HepG2 (cell line): ENCODE measurements at places on chromosomes 7 and 10. TPM values are rescaled to one million over a fixed set of nuclear protein-coding genes. Genes with fewer than 3 reads are reported as not detected.

DNA sequence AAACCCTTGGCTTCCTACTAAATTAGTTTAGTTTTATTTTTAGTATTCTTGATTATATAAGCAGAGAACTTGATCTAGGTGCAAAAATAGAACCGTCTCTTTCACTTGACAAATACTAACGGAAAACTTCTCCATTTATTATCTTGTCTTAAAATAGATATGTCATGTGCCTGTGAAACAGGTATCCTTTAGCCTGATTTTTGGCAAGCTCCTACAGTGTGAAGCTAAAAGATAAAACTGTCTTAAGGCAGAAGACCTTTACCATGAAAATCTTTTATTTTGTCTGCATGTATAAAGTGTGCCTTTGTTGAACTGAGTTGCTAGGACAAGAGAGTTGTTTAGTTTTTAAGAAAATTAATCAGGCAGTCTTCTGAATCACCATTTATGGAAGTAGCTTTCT is 90.6 kb downstream of the CYP51A1 start:
- H3K27me3 ChIP-seq, result no peaks in the 10 kb centered on the region
- peak overlapping the region; percentile 4 for H3K27ac ChIP-seq
- no peak for DNase-seq
- H3K4me3 ChIP-seq, result no peak overlapping the region
- peaks cover 9% of the 10 kb centered on the region; the same call in 2 of the 3 replicates for H3K36me3 ChIP-seq
- peaks cover 26% of the 10 kb centered on the region for H3K4me1 ChIP-seq

- H3K27me3 ChIP-seq, result no peaks in the 10 kb centered on the region; the same call in 2 of the 3 replicates
- no peaks in the 10 kb centered on the region for H3K36me3 ChIP-seq
Measured at GRCh38 chr10:119502209-119502608, 40.3 kb downstream of the RGS10 start.

GRCh38 chr10:6516929-6517284 is 63.2 kb downstream of the PRKCQ start:
- DNase-seq, result no peak
- no peaks in the 10 kb centered on the region for H3K4me1 ChIP-seq
- H3K27me3 ChIP-seq, result no peaks in the 10 kb centered on the region; the same call in 1 of the 2 replicates
- H3K4me3 ChIP-seq, result no peak overlapping the region
- no peak overlapping the region for H3K27ac ChIP-seq
- no peaks in the 10 kb centered on the region for H3K36me3 ChIP-seq

Gene BTAF1
- polyA plus RNA-seq, result 54.1 and 69.5 TPM in 2 replicates

DNA sequence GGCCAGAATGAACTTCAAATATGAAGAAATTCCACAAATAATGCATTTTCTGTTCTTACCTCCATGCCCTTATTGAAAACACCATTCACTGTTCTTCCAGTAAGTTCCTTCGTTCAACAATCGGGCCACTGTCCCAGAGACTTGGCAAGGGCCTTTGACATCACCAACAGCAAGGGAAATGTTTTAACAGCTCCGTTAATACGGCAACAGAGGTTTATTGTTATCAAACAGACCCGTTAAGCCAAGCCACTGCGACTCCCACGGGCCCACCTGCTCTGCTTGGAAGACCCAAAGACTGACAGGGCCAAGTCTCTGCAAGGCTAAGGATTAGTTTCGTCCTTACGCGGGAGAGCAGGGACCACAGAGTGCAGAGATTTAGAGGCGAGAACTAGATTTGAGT is 43.4 kb upstream of the LYZL1 start:
- no peaks in the 10 kb centered on the region for H3K4me1 ChIP-seq
- H3K36me3 ChIP-seq, result no peaks in the 10 kb centered on the region
- no peaks in the 10 kb centered on the region for H3K27me3 ChIP-seq
- no peak for DNase-seq

GRCh38 chr7:9719721-9720120 is 1254.0 kb upstream of the PHF14 start:
- no peak overlapping the region for H3K27ac ChIP-seq
- no peak for DNase-seq
- no peaks in the 10 kb centered on the region for H3K27me3 ChIP-seq
- H3K4me1 ChIP-seq, result no peaks in the 10 kb centered on the region

DNA sequence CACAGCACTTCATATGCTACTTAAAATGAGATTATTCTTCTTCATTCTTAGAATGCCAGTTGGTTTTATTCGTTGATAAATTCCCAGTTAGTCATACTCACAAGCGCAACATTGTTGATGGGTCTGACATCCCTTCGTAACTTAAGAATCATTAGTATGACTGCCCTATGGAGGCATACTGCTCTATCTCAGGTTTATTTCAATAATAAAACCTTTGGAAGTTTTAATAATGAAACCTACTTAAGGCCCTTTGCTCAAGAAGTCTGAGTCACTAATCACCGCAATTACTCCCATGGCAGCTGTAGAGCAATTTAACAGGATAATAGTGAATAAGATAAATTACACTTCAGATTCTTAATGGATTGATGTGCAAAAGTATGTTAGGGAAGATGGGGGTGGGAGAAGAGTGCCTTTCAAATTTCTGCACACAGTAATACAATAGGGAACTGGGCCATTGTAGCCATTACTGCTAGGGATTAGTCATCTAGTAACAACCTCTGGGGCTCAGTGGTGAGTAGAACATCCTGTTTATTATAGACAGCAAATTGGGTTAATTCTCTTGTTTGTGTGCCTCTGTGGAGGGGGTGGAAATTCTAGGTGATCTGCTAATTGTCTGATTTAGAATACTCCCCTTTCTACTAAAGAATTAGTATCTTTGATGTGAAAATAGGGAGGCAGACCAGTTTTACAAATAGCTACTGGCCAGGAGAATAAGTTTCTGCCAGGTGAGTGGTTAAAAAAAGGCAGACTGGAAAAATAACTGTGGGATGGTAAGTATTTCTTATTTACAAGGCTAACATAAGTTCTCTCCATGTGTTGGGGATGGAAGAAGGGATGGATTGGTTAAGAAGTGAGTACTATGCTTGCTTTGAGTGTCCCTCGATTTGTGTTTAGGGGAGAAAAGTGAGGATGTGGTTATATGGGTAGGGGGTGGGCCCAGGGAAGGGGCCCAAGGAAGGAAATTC is 74.5 kb upstream of the VKORC1L1 start:
- H3K36me3 ChIP-seq, result no peaks in the 10 kb centered on the region
- H3K27me3 ChIP-seq, result no peaks in the 10 kb centered on the region
- peaks cover 34% of the 10 kb centered on the region for H3K4me1 ChIP-seq
- no peak for DNase-seq
- no peak overlapping the region for H3K27ac ChIP-seq

Gene GIMAP1
- not detected in 2 replicates for polyA plus RNA-seq

- no peaks in the 10 kb centered on the region for H3K4me1 ChIP-seq
- no peak overlapping the region for H3K4me3 ChIP-seq
- H3K36me3 ChIP-seq, result no peaks in the 10 kb centered on the region
- H3K27me3 ChIP-seq, result no peaks in the 10 kb centered on the region
- peak; percentile 33 for DNase-seq
Measured at GRCh38 chr7:128666200-128666599, 5.9 kb upstream of the GARIN1A start.

- no peaks in the 10 kb centered on the region for H3K4me1 ChIP-seq
- no peaks in the 10 kb centered on the region for H3K27me3 ChIP-seq
- no peak overlapping the region for H3K4me3 ChIP-seq
- H3K36me3 ChIP-seq, result no peaks in the 10 kb centered on the region
Measured at GRCh38 chr7:53596230-53596629, 560.8 kb downstream of the POM121L12 start.

DNA sequence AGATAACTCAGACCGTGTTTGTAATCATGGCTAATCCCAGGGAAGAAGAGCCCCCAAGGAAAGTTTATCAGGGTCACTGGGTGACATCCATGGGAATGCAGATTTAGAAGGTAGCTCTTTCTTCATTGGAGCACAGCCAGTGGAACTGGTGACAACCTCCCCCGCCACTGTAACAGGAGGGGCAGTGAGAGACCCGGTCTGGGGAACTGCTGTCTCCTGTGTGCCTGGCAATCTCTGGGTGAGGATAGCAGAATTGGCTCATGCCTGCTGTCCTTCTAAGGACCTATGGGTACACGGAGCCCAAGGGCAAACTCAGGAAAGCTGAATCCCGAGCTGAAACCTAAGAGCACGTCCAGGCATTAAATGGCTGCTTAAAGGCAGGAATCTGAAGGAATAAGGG is 341.6 kb downstream of the ABCA13 start:
- no peaks in the 10 kb centered on the region for H3K27me3 ChIP-seq
- H3K36me3 ChIP-seq, result no peaks in the 10 kb centered on the region
- no peaks in the 10 kb centered on the region for H3K4me1 ChIP-seq

DNA sequence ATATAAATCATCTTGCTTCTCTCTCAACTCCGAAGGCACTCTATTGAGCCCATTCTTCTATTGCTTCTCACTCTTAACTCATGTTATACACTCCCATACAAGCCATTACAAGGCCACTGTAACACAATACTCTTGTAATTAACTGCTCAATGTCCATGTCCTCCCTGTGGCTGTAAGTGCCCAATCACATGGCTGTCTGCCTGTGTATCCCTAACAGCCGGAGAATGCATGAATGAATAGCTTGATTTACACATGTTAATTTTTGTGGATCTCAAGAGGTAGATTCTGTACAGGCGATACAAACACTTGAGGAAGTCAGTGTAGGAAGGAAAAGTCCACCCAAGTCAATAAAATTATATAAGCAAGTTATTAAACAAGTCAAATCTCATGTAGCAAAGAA is 215.6 kb downstream of the DOCK4 start:
- H3K4me1 ChIP-seq, result no peaks in the 10 kb centered on the region
- no peaks in the 10 kb centered on the region for H3K27me3 ChIP-seq
- DNase-seq, result no peak
- no peak overlapping the region for H3K4me3 ChIP-seq
- no peak overlapping the region for H3K27ac ChIP-seq
- H3K36me3 ChIP-seq, result peaks cover 15% of the 10 kb centered on the region; the same call in 1 of the 3 replicates

DNA sequence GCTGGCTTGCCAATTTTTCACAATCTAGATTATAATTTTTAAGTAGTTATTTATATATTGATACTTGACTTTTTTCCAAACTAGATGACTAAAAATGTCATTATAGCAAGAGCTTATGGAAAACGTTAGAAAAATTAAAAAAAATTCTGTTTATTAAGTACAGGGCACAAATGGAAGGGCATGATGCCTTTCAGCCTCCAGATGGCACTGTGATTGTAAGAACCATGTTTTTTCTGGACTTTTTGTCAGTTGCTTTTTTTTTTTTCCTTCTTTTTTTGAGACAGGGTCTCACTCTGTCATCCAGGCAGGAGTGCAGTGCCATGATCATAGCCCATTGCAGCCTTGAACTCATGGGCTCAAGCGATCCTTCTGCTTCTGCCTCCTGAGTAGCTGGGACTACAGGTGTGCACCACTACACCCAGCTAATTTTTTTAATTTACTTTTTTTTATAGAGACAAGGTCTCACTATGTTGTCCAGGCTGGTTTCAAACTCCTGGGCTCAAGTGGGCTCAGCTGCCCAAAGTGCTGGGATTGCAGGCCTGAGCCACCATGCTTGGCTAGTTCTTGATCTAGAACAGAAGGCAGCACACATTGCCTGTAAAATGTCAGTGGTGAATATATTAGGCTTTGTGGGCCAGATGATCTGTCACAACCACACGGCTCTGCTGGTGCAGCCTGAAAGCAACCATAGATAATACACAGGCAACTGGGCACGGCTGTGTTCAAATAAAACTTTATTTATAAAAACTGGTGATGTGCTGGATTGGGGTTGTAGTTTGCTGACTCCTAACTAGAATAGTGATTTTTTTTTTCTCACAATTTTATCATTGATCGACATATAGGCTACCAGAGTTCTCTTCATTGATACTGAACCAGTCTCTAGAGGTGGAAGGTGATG is 27.4 kb downstream of the UCMA start:
- H3K4me1 ChIP-seq, result no peaks in the 10 kb centered on the region
- peak; percentile 6 for DNase-seq
- H3K4me3 ChIP-seq, result no peak overlapping the region
- no peaks in the 10 kb centered on the region for H3K27me3 ChIP-seq
- peaks cover 11% of the 10 kb centered on the region for H3K36me3 ChIP-seq

- no peak overlapping the region for H3K4me3 ChIP-seq
- no peaks in the 10 kb centered on the region for H3K36me3 ChIP-seq
- H3K27me3 ChIP-seq, result peaks cover 3% of the 10 kb centered on the region; the same call in 2 of the 3 replicates
Measured at GRCh38 chr10:48983648-48984351, 44.2 kb upstream of the LRRC18 start.

DNA sequence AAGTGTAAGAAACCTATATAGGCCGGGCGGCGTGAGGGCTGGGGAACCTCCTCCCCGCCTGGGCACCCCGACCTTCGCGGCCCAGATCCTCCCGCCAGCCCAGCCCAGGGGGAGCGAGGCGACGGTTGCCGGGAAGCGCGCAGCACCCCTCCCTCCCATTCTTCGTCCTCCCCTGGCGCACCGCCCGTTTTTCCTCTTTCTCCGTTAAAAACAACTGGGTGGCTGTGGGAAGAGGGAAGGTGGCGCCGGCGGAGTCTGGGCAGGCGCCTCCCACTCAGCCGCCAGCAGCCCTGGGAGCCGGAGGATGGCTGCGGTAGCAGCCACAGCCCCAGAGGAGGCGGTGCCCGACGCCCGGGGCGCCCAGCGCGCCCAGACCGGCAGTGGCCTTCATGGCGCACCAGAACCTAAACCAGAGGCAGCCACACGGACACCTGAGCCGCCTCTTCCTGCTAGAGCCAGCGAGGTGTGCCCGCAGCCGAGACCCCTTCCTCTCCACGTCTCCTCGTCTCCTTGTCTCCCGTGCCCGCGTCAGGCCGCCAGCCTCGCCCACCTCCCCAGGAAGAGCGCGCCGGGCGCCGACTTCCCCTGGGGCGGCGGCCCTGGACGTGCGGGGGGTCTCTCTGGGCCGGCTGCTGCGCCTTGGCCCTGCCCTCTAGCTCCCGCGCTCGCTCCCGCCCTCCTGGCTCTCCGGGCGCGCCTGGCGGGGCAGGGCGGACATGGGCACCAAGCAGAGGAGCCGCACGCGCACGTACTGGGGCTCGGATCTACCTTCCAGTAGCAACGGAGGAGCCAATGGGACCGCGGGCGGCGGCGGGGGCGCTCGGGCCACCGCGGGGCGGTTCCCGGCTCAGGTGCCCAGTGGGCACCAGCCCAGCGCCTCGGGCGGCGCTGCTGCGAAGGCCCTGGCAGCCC is 32.8 kb upstream of the SFTPD start:
- H3K36me3 ChIP-seq, result no peaks in the 10 kb centered on the region
- peak; percentile 6 for DNase-seq
- H3K4me1 ChIP-seq, result no peaks in the 10 kb centered on the region

DNA sequence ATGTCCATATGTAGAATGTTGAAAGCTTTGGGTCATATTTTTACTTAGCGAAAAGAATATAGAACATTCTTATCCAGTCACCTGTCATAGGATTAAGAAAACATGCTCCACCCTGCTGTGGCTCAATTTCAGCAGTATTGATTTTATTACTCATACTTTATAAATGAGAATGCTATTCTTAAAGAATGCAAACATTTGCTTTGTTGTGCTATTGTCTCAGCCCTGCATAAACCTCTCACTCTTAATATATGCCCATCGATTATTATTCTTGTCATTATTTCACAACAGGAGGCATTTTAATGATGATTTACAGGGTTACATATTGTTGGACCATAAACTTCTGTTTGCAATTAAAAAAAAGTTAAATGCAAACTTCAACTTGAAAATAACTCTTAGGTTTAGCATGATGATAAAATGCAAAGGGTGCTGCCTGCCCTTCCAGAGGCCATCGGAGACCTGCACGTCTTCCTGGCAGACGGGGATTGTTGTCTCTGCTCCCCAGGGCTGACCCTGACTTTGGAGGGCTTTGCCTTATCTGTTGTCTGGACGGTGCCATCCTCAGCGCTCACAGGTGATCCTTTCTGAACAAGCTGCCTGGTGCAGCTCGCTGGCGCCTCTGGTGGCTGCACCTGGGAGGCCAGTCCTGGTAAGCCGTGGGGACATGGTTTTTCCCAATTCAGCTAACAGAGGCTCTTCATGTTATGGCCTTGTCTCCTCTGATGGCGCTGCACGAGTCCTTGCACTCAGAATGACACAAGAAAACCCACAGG is 50.0 kb upstream of the SHH start:
- H3K4me1 ChIP-seq, result peaks cover 22% of the 10 kb centered on the region
- no peak for DNase-seq
- peaks cover 35% of the 10 kb centered on the region for H3K27me3 ChIP-seq

Gene SPDYE16
- 0.13 TPM in 1 of 2 replicates, not detected in the other for polyA plus RNA-seq
